ENCODE measurements at places on chromosomes 12 and 14. TPM values are rescaled to one million over a fixed set of nuclear protein-coding genes. Genes with fewer than 3 reads are reported as not detected.

- DNase-seq = no peak
- H3K27me3 ChIP-seq = no peaks in the 10 kb centered on the region
- no peaks in the 10 kb centered on the region for H3K36me3 ChIP-seq
- peak overlapping the region; percentile 52 for H3K4me3 ChIP-seq
Observed at GRCh38 chr14:102316338-102316742, 3.2 kb upstream of the ZNF839 start.

DNA sequence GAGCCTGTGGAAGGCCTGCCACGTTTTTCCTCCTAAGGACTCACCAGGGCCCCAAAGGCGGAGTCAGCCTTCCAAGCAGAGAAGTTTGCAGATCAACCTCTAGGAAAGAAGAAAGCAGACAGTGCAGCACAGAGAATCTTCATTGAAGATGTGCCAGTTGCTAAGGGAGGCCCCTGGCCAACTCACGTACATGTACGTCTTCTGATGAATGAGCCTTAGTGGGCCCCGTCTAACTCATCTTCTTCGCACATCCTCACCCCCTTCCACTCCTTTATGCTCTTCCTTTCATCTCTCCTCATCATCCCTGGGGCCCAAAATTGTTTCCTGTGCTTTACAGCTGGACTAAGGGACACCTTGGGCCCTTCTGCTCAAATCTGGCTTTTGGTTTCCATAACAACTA lies 703.0 kb upstream of the TBX3 start:
- H3K4me1 ChIP-seq = no peaks in the 10 kb centered on the region
- no peak for DNase-seq
- H3K4me3 ChIP-seq = no peak overlapping the region
- no peaks in the 10 kb centered on the region for H3K36me3 ChIP-seq

- H3K4me1 ChIP-seq = no peaks in the 10 kb centered on the region
- no peaks in the 10 kb centered on the region for H3K36me3 ChIP-seq
Observed at GRCh38 chr12:98110536-98110935, 404.9 kb upstream of the TMPO start.

DNA sequence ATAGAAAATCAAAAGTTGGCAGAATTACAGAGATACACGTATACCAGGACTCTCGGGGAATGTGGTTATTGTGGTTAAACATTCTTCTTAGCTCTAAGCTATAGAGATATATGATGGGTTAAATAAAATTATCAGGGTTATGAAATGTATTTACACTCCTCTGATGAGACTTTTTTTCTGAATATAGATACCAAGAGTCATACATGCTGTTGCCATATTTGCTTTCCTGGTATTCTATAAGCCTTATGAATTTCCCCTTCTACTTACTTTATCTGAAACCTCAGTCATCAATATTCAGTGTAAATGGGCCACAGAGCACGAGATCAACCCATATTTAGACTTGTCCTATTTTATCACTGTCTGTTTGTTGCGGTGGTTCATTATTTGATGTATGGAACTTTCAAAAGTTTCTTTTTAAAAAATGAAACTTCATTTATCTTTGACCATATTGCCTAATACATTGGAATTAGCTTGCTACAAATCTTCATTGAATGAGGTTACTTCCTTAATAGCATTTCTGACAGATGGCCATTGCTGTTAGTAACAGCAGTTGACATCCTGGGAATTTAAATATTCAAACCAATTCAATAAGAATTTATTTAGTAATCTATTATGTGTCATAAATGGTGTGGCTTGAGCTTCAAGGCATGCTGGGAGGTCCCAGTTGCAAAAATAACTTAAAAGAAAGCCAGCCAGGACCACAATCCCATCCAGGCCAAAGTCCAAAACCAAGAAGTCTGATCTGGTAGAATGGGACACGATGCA lies 393.5 kb downstream of the PCNX1 start:
- no peak overlapping the region for H3K27ac ChIP-seq
- H3K27me3 ChIP-seq = no peaks in the 10 kb centered on the region
- H3K4me1 ChIP-seq = no peaks in the 10 kb centered on the region
- no peak for DNase-seq
- no peak overlapping the region for H3K4me3 ChIP-seq
- H3K36me3 ChIP-seq = no peaks in the 10 kb centered on the region

DNA sequence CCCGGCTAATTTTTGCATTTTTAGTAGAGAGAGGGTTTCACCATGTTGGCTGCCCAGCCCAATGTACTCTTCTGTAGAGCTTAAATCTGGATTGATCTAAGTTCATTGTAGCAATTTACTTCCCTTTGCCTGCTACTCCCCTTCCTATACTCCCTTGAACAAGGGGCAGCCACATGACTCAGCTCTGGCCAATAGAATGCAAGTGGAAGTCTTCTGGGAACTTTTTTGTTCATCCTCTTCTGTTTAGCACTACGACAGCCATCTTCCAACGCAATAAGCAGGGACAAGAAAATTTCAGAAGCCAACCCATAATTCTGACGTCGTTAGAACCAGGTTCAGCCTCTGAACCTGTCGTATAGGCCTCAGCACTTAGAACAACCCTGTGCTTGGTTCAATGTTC lies 6.4 kb upstream of the RAD52 start:
- H3K4me3 ChIP-seq = no peak overlapping the region
- no peak overlapping the region for H3K27ac ChIP-seq
- H3K36me3 ChIP-seq = no peaks in the 10 kb centered on the region
- no peaks in the 10 kb centered on the region for H3K4me1 ChIP-seq
- H3K27me3 ChIP-seq = no peaks in the 10 kb centered on the region
- DNase-seq = no peak

DNA sequence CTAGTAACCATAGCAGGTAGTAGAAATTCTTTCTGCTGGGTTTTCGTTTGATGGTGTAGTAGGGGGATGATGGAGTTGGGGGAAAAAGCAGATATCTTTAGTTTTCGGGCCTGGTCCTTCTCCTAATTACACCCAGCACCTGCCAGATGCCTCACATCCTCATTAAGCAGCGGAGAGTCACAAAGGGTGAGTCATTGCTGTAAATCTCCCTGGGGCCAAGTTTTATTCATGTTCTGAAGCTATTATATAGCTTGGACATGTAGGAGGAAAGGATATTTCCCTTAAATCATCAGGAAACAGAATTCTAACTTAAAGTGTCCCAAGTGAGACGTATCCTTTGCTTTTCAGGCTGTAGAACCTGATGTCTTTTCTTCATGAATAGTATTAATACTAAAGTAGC lies 4.9 kb upstream of the NECAP1 start:
- no peak overlapping the region for H3K27ac ChIP-seq
- H3K4me1 ChIP-seq = peaks cover 11% of the 10 kb centered on the region
- DNase-seq = no peak
- H3K4me3 ChIP-seq = no peak overlapping the region
- no peaks in the 10 kb centered on the region for H3K27me3 ChIP-seq
- H3K36me3 ChIP-seq = no peaks in the 10 kb centered on the region

DNA sequence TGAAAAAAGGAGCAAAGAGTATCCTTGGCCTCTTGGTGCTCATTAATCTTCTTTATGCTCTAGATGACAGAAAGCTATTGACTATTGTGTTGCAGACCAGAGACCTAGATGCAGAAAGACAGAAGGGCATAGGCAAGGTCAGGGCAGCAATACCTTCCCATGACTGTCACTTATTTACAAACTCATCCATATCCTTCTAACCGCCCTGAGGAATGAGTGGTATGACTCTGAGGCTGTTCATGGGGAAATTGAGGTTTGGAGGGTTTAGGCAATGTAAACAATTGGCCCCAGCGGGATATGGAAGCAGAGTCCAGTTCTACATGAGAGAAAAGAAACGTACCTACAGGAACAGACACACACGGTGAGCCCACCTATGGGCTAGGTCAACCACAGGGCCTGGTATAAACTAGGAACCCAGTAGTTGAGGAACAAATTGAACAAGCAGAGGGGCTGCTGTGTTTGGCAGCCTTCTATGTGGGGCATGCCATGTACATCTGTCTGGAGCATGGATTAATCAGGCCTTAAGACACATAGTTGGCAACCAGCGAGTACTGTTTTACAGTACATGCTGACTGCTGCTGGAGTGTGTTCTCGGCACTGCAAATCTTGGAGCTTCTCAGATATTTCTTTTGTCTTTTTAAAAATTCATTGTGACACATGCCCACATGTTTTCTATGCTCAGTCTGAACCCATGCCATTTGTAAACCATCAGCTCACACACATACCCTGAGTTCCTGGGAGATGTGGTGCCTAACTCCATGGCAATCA lies 159.7 kb upstream of the NTF3 start:
- DNase-seq = no peak
- H3K36me3 ChIP-seq = no peaks in the 10 kb centered on the region
- H3K4me3 ChIP-seq = no peak overlapping the region
- H3K27ac ChIP-seq = no peak overlapping the region

DNA sequence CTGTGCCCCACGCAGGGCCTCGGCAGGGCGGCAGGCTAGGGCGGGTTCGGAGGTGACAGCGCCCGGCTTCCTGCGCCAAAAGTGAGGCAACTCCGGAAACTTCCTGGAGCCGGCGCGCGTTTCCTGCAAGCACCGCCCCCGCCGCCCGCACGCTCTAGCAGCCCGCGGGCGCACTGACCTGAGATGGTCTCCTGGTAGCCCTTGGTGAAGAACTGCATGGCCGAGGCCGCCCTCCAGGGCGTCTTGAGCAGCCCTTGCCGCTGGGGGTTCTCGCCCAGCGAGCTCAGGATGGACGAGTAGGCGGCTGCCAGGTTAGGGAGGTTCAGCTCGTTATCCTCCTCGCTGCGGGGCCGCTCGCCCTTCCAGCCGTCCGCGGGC lies 494 bp downstream of the GCH1 start:
- H3K4me1 ChIP-seq = no peaks in the 10 kb centered on the region
- DNase-seq = peak; percentile 87
- H3K27ac ChIP-seq = peak overlapping the region; percentile 80

- H3K4me1 ChIP-seq = peaks cover 51% of the 10 kb centered on the region
- no peak for DNase-seq
- no peaks in the 10 kb centered on the region for H3K27me3 ChIP-seq
- no peaks in the 10 kb centered on the region for H3K36me3 ChIP-seq
- H3K4me3 ChIP-seq = no peak overlapping the region
Observed at GRCh38 chr12:124448241-124448954, 119.0 kb downstream of the NCOR2 start.

The SLCO1B1 gene
- not detected for total RNA-seq

GRCh38 chr12:83896416-83896815 lies 1016.2 kb downstream of the SLC6A15 start:
- H3K36me3 ChIP-seq = no peaks in the 10 kb centered on the region
- no peaks in the 10 kb centered on the region for H3K4me1 ChIP-seq
- H3K27me3 ChIP-seq = no peaks in the 10 kb centered on the region
- H3K4me3 ChIP-seq = no peak overlapping the region
- no peak for DNase-seq

The BIN2 gene
- 2.3 TPM for total RNA-seq

DNA sequence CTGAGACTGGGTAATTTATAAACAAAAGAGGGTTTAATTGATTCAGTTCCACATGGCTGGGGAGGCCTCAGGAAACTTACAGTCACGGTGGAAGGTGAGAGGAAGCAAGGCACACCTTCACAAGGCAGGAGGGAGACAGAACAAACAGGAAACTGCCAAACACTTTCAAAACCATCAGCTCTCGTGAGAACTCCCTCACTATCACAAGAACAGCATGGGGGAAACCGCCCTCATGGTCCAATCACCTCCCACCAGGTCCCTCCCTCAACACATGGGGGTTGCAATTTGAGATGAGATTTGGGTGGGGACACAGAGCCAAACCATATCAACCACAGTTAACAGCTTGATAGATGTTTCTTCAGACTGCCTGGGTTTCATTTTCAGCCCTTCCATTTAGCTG lies 6.2 kb upstream of the GNPNAT1 start:
- no peak overlapping the region for H3K27ac ChIP-seq
- no peak overlapping the region for H3K4me3 ChIP-seq
- H3K36me3 ChIP-seq = no peaks in the 10 kb centered on the region

DNA sequence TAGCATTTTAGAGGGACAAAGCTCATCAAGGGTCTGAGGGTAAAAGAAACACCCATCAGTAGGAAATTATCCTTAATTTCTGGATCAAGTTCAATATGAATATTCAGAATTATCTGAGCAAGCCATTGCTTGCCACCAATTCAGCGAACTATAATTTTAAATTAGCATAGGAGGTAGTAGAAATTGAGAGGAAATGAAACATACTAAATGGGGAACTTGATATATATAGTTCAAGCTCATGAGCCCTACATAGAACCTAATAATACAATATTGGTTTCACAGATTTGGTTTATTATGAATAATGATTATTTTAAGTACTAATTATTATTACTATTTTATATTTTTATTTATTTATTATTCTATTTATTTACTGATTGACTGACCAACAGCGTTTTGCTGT lies 42.1 kb upstream of the GXYLT1 start:
- H3K27ac ChIP-seq = no peak overlapping the region
- H3K36me3 ChIP-seq = no peaks in the 10 kb centered on the region
- no peaks in the 10 kb centered on the region for H3K4me1 ChIP-seq

- no peak overlapping the region for H3K27ac ChIP-seq
- H3K27me3 ChIP-seq = no peaks in the 10 kb centered on the region
- no peaks in the 10 kb centered on the region for H3K36me3 ChIP-seq
- no peaks in the 10 kb centered on the region for H3K4me1 ChIP-seq
- H3K4me3 ChIP-seq = no peak overlapping the region
Observed at GRCh38 chr14:68420350-68420749, 372.5 kb downstream of the ZFP36L1 start.

GRCh38 chr12:115088995-115089841 lies 405.2 kb upstream of the TBX3 start:
- no peak for DNase-seq
- no peaks in the 10 kb centered on the region for H3K27me3 ChIP-seq
- H3K36me3 ChIP-seq = no peaks in the 10 kb centered on the region
- H3K4me3 ChIP-seq = no peak overlapping the region

DNA sequence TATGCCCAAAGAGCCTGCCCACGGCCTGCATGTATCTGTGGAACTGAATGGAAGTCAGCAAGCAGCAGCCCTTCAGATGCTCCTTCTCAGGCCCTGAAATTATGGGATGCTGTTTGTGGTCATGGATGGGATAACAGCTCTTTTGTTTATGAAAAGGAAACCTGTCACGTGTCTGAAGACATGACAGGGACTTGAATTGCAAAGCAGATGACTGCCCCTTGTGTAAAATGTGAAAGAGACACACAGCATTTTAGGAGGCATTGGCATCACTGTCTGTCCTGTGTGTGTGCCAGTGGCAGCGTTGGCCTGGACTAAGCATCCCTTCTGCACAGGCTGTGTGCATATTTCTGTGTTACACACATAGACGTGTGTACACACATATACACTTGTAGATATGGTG lies 192.1 kb downstream of the VRK1 start:
- no peak overlapping the region for H3K27ac ChIP-seq
- DNase-seq = no peak
- H3K36me3 ChIP-seq = no peaks in the 10 kb centered on the region
- no peaks in the 10 kb centered on the region for H3K27me3 ChIP-seq

- no peaks in the 10 kb centered on the region for H3K4me1 ChIP-seq
- H3K27ac ChIP-seq = no peak overlapping the region
- no peaks in the 10 kb centered on the region for H3K27me3 ChIP-seq
- no peak overlapping the region for H3K4me3 ChIP-seq
Observed at GRCh38 chr12:95085612-95086011, 12.2 kb upstream of the NR2C1 start.
